M059J (cell line): ENCODE measurements at places on chromosomes 6 and 20.

GRCh38 chr6:40825102-40825501 lies 213.9 kb downstream of the UNC5CL start:
- no peak for DNase-seq

GRCh38 chr6:157198425-157199279 lies 124.7 kb downstream of the TMEM242 start:
- DNase-seq: no peak

DNA sequence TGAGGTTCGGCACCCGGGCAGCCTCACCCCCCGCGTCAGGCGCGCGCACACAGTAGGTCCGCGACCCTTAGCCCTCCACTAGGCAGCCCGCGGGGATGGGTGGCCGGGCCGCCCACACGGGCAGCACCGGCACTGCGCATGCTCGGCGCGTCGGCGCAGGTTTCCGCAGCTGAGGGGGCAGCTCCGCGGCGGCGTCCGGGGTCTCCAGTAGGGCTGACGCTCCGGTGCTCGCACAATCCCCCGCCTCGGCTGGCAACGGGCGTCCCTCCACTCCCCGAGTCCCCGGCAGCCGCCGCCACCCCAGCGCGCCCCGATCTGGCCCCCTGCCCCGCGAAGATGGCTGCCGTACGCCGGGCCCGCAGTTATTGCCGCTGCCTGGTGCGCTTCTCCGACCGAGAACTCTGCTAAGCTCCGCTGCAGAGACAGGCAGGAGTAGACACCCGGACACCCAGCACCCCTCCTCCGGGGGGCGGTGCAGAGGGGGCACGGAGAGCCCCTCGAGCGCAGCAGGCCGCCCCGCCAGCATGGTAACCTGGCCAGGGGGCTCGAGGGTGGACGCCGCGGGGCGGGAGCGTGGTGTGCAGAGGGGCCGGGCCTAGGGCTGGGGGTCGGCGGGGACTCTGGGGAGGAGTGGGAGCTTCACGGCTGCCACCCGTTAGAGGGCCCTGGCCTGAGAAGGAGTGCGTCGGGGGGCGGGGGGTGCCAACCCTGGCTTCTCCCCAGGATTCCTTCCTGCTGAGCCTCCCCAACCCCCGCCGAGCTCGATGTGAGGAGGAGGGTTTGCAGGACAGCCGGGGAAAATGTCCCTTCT lies at the start of gene FBXO9:
TSS of gene FBXO9 (plus strand) at position 139 of the 811 bp plus-strand sequence. CDS start at position 525, 386 bp downstream.
- no peak for DNase-seq

DNA sequence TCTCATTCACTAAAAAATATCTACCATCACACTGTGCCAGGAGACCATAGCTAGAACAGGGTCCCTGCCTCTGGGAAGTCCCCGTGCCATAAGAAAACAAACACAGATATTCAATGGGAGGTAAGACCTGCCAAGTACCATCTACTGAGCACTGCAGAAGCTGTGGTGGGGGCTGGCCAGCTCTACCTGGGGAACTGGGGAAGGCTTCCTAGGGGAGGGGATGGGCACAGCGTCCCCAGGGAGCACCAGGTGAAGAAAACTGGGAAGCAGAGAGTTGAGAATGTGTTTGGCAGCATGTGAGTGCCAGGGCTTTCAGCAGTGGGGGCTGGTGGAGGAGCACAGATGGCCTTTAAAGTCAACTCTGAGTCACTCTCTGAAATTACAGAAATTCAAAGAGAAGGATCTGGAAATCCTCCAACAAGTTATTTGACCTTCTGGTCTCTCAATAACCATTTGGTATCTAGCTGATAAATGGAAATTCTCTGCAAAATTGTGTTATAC lies 85.2 kb downstream of the SHLD1 start:
- DNase-seq: peak; percentile 80

DNA sequence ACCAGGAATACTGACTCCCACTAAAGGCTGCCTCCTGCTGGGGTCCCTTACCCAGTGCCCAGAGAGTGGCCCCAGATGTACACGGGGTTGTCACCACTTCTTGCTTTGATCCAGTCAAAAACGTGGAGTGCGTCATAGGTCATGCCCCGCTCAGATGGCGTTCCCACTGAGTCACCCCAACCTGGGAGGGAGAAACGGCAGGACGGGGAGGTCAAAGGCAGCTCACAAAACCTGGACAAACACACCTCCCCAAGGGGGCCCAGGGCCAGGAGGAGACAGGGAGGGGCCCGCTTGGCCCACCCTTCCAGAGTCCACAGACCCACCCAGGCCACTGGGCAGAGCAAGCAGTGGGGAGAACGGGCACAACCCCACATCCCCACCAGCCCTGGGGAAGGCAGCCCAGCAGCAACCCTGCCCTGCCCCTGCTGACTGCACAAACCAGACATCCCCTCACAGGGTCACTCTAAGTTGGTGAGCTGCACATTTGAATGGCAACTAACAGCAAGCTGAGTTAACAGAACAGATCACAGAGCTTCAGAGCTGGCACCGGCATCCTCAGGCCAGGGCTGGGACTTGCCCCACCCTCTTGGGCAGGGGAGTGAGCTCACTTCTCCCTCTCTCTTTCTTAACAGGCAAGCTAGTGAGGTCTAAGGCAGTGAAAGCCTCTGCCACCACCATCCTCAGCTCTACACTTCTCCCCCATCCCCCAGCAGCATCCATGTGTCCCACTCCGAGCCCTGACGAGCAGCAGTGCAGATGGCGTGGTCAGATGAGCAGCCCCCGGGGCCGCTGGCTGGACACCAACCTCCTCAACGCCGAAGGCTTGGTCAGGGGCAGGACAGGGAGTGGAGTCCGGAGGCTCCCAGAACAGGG lies 61.7 kb downstream of the PYGB start:
- peak; percentile 99 for DNase-seq

- DNase-seq: no peak
Observed at GRCh38 chr20:56911946-56912345, 282.8 kb downstream of the TFAP2C start.

DNA sequence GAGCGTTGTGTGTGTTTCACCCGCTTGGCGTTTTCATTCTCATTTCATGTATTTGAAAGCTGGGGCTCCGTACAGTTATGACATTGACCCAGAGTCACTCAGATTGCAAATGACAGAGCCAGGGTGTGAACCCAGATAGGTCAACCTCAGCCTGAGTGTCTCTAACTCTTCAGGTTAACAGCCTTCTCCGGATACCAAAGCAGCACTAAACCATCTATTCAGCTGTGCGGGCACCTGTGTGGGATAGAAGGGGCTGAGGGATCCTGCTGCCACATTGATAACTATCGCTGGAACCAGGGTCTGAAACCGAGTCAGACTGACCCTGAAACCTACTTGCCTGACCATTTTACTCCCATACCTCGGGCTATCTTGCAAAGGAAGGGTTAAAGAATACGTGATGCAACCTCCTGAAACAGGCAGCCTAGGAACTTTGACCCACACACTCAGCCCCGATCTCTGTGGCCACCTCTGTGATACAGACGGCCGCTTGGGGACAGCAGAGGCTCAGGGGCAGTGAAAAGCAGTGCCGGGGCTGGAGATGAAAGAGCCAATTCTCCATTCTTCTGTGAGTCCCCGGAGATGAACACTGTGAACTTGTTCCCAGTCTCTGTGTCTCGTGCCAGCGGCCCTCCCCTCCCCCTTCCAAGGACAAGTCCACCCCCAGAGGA lies 233.5 kb upstream of the QKI start:
- peak; percentile 65 for DNase-seq

GRCh38 chr6:37005061-37005810 lies at the start of gene FGD2:
Gene FGD2, plus strand, starts transcription at chr6:37005655. Its CDS starts 163 bp downstream, at chr6:37005818.
- no peak for DNase-seq

- peak; percentile 39 for DNase-seq
Observed at GRCh38 chr6:169215201-169215681, 38.4 kb downstream of the THBS2 start.

GRCh38 chr6:106213660-106214289 lies 111.8 kb downstream of the ATG5 start:
- DNase-seq: no peak

- DNase-seq: no peak
Observed at GRCh38 chr6:131955876-131956275, 4.7 kb upstream of the CCN2 start.

DNA sequence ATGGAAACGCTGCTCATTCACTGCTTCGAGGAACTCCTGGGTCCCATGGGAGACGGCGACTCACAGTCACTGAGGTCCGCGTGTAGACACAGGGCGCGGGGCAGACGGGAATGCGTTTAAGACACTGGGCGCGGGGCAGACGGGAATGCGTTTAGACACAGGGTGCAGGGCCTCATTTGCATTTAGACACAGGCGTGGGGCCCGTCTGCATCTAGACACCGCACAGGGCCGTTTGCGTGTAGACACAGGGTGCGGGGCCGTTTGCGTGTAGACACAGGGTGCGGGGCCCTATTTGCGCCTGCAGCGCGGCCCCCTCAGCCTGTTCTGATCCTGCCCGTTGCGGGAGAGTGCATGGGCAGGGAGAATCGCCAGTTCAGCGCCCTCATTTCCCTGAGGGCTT lies 10.4 kb downstream of the DACT2 start:
- DNase-seq: no peak

GRCh38 chr20:33563788-33564187 lies 73.9 kb downstream of the CBFA2T2 start:
- no peak for DNase-seq

GRCh38 chr6:1479095-1479494 lies 89.7 kb downstream of the FOXF2 start:
- DNase-seq: peak; percentile 75

- no peak for DNase-seq
Observed at GRCh38 chr6:140068801-140069200, 694.4 kb upstream of the CITED2 start.

- no peak for DNase-seq
Observed at GRCh38 chr6:44395501-44395900, 8.0 kb downstream of the CDC5L start.

GRCh38 chr20:25534845-25535244 lies 50.5 kb downstream of the NINL start:
- DNase-seq: no peak

DNA sequence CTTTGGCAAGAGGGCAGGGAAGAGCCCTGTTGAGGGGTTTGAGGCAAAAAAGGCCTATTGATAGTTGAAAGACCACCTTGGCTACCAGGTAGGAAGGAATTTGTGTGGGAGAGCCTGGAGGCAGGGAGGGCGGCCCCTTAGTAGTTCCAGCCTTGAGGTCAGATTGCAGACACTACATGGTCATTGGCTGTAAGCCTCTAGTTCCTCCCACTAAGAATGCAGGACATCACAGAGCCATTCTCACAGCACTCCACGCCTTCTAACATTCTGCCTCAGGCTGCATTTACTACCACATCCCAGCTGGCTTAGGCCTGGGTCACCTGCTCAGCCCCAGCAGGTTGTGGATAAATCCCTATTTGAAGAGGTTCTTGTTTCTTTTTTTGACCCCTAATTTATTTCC lies 91.0 kb upstream of the SNX9 start:
- no peak for DNase-seq

GRCh38 chr6:24974182-24975171 lies 38.7 kb upstream of the RIPOR2 start:
- peak; percentile 36 for DNase-seq

- DNase-seq: no peak
Observed at GRCh38 chr6:148287623-148288333, 54.9 kb upstream of the SASH1 start.

- peak; percentile 78 for DNase-seq
Observed at GRCh38 chr6:6843057-6843627, 254.6 kb downstream of the LY86 start.

- no peak for DNase-seq
Observed at GRCh38 chr6:158168040-158168289, at the start of gene SERAC1. Gene SERAC1, minus strand, starts transcription at chr6:158168262. Its CDS starts 9,899 bp downstream, at chr6:158158363.

DNA sequence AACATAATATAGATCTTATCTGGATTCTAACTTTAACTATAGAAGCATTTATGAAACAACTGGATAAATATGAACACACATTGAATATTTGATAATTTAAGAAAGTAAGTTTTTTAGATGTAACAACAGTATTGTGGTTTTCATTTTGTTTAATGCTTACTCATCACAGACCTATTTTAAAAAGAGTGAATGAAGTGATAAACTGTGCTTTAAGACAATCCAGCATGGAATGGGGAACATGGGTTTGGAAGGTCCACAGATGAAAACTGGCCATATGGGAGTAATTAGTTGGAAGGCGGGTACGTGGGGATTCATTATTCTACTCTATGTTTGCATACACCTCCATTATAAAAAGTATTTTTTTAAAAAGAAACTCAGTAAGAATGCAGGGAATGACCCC lies 21.2 kb downstream of the EPB41L2 start:
- no peak for DNase-seq

DNA sequence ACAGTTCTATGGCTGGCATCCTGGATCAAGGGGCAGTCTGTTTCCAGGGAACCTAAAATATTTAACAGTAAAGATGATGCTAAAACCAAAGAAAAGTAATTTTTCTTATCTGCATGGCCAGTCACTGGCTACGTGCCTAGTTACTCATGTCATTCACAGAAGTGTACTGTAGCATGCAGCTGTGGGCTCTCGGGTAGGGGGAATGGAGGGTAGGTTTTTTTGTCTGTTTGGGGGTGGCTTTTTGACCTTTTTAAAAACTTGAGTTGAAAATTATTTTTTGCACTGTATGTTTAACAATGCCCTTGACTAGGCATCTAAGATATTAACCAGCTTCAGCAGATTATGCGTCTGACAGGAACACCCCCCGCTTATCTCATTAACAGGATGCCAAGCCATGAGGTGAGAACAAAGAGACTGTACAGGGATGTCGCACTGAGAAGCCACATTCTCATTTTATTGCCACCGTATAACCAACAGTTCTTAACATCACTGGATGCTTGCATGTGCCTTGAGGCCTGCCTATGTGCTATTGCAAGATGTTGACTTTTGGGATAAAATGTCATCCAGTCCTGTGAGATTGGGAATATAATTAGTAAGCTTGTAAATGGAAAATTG lies 30.3 kb upstream of the MAPK13 start:
- no peak for DNase-seq

GRCh38 chr6:125597411-125598253 lies 151.8 kb upstream of the HEY2 start:
- DNase-seq: peak; percentile 86

DNA sequence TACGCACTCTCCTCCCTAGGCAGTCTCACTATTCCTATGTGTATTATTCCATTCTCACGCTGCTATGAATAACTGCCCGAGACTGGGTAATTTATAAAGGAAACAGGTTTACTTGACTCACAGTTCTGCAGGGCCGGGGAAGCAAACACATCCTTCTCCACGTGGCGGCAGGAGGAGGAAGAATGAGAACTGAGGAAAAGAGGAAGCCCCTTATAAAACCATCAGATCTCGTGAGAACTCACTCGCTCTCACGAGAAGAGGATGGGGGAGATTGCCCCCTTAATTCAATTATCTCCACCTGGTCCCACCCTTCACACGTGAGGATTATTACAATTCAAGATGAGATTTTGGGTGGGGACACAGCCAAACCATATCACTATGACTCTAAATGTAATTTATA lies 61.9 kb downstream of the ECT2L start:
- no peak for DNase-seq

DNA sequence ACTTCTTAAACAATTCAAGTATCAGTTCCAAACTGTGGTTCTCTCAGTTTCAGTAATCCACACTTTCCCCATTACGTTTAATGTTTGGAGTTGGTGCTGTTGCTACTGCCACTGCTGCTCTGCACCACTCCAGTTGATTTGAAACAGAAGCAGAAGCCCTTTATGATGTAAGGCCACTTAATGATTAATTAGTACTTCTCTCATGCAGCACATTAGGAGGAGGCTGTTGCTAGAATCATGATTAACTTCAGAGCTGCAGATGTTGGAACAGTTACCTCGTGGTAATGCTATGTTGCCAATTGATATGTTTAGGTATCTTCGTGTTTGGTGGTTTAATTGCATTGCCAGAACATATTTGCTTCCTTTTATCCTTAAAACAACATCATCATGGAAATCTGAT lies 986.2 kb upstream of the CITED2 start:
- DNase-seq: no peak
